ENCODE measurements at places on chromosomes 16 and 17. TPM values are rescaled to one million over a fixed set of nuclear protein-coding genes. Genes with fewer than 3 reads are reported as not detected.

SEZ6L2 gene
- 0.17 TPM for total RNA-seq

GRCh38 chr17:28597606-28598383, 1.0 kb downstream of the SPAG5 start:
- DNase-seq, result no peak
- H3K27me3 ChIP-seq, result no peaks in the 10 kb centered on the region
- H3K4me1 ChIP-seq, result no peaks in the 10 kb centered on the region
- no peak overlapping the region for H3K27ac ChIP-seq

DNA sequence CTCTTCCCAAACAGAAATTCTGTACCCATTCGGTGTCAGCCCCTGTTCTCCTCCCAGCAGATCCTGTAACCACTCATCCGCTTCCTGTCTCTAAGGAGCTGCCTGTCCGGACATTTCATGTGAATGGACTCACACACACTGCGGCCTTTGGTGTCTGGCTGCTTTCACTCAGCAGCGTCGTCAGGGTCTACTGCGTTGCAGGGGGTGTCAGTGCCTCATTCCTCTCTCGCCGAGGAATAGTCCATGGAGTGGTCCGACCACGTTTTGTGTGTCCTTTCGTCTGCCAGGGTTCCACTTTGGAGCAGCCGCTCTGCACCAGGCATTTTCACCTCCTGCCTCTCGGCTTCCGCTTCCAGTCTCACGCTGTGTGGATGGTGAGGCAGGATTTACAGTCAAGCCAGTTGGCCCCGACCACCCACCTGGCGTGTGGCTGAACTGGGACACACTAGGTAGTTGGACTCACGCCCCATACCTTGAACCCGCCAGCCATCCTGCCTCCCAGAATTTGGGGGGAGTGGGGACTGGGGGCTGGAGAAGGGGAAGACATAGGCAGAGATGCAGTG, 188.2 kb upstream of the CIBAR2 start:
- no peaks in the 10 kb centered on the region for H3K36me3 ChIP-seq
- H3K4me1 ChIP-seq, result peaks cover 40% of the 10 kb centered on the region
- no peak overlapping the region for H3K27ac ChIP-seq
- H3K4me3 ChIP-seq, result no peak overlapping the region

KRTAP2-1 gene
- total RNA-seq, result not detected

DNA sequence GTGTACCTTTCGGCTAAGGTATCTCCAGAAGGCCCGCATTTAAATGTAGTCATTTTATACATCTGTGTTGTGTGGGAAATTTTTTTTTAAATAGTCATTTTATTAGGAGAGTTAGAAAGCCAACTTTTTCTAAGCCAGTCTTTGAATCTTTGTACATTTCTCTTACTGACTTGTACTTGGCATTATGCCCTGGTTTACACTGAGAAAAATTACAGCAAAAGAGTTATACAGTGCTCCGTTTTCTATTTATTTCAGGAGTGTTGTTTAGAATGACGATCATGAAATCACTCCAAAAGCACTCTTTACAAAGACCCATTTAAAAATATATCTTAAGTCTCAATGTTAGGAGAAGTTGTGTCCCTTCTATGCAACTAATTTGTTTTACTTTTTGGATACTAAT, 91.8 kb downstream of the CYB561 start:
- H3K4me1 ChIP-seq, result no peaks in the 10 kb centered on the region
- no peak overlapping the region for H3K27ac ChIP-seq
- no peak for DNase-seq
- H3K4me3 ChIP-seq, result no peak overlapping the region

DNA sequence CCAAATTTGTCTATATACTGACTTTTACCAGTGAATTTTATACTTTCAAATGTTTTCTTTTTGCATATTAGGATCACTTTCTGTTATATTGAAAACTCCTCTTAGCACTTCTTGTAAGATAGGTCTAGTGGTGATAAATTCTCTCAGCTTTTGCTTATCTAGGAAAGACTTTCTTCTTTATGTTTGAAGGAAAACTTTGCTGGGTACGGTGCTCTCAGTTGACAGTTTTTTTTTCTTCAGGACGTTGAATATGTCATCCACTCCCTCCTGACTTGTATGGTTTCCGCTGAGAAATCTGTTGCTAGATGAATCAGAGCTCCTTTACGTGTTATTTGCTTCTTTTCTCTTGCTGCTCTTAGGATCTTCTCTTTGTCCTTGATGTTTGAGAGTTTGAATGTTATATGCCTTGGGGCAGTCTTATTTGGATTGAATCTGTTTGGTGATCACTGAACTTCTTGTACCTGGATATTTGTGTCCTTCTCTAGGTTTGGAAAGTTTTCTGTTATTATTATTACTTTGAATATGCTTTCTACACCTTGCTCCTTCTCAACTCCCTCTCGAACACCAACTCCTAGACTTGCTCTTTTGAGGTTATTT, 44.0 kb upstream of the NACA2 start:
- DNase-seq, result no peak
- no peak overlapping the region for H3K27ac ChIP-seq
- no peak overlapping the region for H3K4me3 ChIP-seq
- no peaks in the 10 kb centered on the region for H3K27me3 ChIP-seq

DNA sequence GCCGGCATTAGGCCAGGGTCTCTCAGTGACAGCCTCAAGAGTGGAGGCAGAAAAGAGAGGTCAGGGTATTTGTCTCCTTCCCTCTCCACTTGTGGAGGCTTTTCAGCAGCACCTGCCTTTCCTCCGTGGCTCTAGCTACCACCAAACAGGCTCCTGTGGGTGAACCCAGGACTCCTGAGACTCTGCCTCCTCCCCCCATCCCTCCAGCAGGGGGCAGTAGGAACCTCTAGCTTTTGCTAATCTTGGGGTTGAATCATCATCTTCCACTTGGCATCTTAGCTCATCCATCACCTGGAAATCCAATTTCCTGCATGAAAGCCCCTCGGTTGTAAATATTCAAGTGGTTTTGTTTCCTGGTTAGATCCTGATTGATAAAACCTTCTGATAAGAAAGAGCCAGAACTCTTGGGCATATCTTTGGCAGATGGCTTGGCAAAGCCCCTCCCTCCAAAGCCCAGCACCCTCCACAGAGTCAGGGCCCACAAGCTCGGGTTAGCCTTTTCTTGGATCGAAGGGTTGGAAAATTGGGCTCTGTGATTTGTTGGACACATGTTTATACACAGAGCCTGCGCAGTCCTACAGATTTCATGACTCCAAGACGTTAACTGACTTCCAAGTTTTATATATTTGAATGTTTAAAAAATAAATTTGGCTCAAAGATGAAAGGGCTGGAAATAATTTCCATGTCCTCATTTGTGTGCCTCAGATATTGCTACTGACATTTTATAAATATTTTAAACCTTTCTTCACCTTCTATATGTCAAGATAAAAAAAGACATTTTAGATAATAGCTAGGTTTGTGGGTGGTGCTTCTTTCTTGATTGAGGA, 322.1 kb downstream of the MAP2K4 start:
- no peaks in the 10 kb centered on the region for H3K27me3 ChIP-seq
- no peaks in the 10 kb centered on the region for H3K4me1 ChIP-seq
- H3K27ac ChIP-seq, result no peak overlapping the region

GRCh38 chr17:12421646-12422306, 243.9 kb upstream of the MYOCD start:
- no peak overlapping the region for H3K27ac ChIP-seq
- no peaks in the 10 kb centered on the region for H3K27me3 ChIP-seq
- no peaks in the 10 kb centered on the region for H3K36me3 ChIP-seq
- DNase-seq, result no peak
- H3K4me1 ChIP-seq, result no peaks in the 10 kb centered on the region

AANAT gene
- not detected for total RNA-seq

- H3K4me1 ChIP-seq, result no peaks in the 10 kb centered on the region
- no peak overlapping the region for H3K27ac ChIP-seq
- H3K4me3 ChIP-seq, result no peak overlapping the region
- no peaks in the 10 kb centered on the region for H3K27me3 ChIP-seq
- DNase-seq, result no peak
Measured at GRCh38 chr16:85066346-85066885, 38.8 kb downstream of the KIAA0513 start.

PIMREG gene
- 0.38 TPM for total RNA-seq

GRCh38 chr17:77280304-77281121, 139.7 kb downstream of the SEC14L1 start:
- peaks cover 20% of the 10 kb centered on the region for H3K4me1 ChIP-seq
- no peaks in the 10 kb centered on the region for H3K36me3 ChIP-seq
- no peak for DNase-seq
- H3K4me3 ChIP-seq, result peak overlapping the region; percentile 69
- H3K27ac ChIP-seq, result no peak overlapping the region

- H3K36me3 ChIP-seq, result no peaks in the 10 kb centered on the region
- H3K4me1 ChIP-seq, result peaks cover 6% of the 10 kb centered on the region
- H3K4me3 ChIP-seq, result peak within 1 kb of the TSS; percentile 51
- no peak for DNase-seq
- H3K27me3 ChIP-seq, result peaks cover 29% of the 10 kb centered on the region
Measured at GRCh38 chr17:49132699-49133364, at the start of gene B4GALNT2. Gene B4GALNT2, plus strand, starts transcription at chr17:49132769. Its CDS starts 24 bp downstream, at chr17:49132793.

GRCh38 chr17:57586196-57586740, 158.8 kb downstream of the CCDC182 start:
- no peak overlapping the region for H3K27ac ChIP-seq
- no peak overlapping the region for H3K4me3 ChIP-seq
- no peak for DNase-seq

NTN3 gene
- total RNA-seq, result 0.14 TPM

- no peaks in the 10 kb centered on the region for H3K27me3 ChIP-seq
- DNase-seq, result no peak
- peaks cover 22% of the 10 kb centered on the region for H3K36me3 ChIP-seq
- H3K4me1 ChIP-seq, result peaks cover 14% of the 10 kb centered on the region
- H3K4me3 ChIP-seq, result no peak overlapping the region
Measured at GRCh38 chr17:42026857-42027589, 7.1 kb downstream of the NKIRAS2 start.

DNA sequence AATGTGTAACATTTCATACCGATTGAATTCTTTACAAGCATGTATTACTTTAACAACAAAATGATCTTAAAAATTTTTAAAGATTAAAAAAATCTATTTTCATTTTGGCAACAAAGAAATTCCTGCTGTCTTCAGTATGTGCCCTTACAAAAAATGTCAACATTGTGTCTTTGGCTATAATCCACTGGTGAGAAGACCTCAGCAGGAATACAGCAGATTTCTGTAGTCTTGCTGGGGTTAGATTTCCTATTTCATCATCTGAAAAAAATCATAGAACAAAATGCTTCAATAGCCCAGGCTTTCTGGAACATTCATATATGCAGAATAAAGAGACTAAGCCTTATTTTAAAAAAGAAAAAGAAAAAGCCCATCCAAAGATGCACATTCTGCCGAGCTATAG, 129.1 kb upstream of the CA10 start:
- no peak for DNase-seq
- no peak overlapping the region for H3K4me3 ChIP-seq
- H3K27ac ChIP-seq, result no peak overlapping the region
- no peaks in the 10 kb centered on the region for H3K4me1 ChIP-seq

- peaks cover 21% of the 10 kb centered on the region for H3K27me3 ChIP-seq
- DNase-seq, result no peak
- H3K4me3 ChIP-seq, result no peak within 1 kb of the TSS
Measured at GRCh38 chr16:20073203-20074098, at the start of gene GPR139. Gene GPR139, minus strand, starts transcription at chr16:20073890. Its CDS starts 274 bp downstream, at chr16:20073616.

DNA sequence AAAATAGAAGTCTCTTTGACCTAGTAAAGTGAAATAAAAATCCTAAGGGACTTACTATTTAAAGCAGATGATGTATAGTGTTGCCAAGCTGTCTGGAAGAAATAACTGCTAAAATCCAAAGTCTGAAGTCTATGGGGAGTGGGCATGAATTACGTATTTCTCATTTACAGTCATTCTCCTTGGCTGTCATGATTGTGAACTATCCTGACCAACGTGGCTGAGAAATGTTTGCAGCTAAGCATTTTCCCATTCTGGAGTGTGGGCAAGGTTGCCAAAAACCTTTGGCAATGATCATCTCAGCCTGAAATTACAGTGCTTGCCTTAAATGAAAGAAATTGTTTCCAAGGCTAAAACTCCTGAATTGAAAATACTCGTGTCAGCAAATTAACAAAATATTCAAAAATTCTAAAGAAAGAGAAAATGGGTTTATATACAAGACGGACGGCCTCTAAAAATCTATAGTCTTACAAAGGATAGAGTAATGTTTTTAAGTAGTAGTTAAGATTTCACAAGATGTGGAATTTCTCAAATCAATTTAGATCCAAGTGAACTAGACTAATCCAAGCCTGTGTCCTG, 77.0 kb downstream of the CACNG1 start:
- H3K4me1 ChIP-seq, result peaks cover 12% of the 10 kb centered on the region
- DNase-seq, result no peak
- H3K36me3 ChIP-seq, result no peaks in the 10 kb centered on the region
- H3K27ac ChIP-seq, result peak overlapping the region; percentile 3

DNA sequence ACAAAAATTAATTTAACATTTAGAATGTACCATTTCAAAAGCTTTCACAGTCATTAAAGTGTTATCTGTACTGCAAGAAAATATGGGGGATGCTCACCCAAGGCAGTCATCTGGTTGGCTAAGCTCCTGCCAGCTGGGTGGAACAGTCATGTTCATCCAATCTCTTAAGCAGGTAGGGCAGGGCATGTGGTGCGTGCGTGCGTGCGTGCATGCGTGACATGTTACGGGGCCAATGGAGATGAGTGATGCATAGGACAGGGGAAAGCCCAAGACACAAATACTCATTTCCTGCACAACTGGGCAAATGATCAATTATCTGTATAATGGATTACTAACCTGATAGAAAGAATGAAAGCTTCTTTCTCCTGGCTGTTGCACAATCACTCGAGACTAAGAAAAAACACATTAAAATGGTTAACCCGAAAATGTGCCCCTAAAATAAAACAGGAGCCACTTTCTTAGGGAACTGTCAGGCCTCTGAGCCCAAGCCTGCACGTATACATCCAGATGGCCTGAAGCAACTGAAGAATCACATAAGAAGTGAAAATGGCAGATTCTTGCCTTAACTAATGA, 104.4 kb downstream of the MYO1D start:
- no peaks in the 10 kb centered on the region for H3K36me3 ChIP-seq
- no peak for DNase-seq
- H3K4me1 ChIP-seq, result no peaks in the 10 kb centered on the region

MAP2K6 gene
- total RNA-seq, result 42.6 TPM

- no peak for DNase-seq
- H3K36me3 ChIP-seq, result no peaks in the 10 kb centered on the region
- no peaks in the 10 kb centered on the region for H3K27me3 ChIP-seq
- H3K4me3 ChIP-seq, result no peak overlapping the region
- no peak overlapping the region for H3K27ac ChIP-seq
Measured at GRCh38 chr17:49872754-49873377, 25.0 kb upstream of the TAC4 start.

GRCh38 chr16:53036066-53036465, 16.6 kb downstream of the CHD9NB start:
- no peak overlapping the region for H3K4me3 ChIP-seq
- H3K36me3 ChIP-seq, result no peaks in the 10 kb centered on the region
- no peaks in the 10 kb centered on the region for H3K4me1 ChIP-seq
- H3K27ac ChIP-seq, result no peak overlapping the region
- DNase-seq, result no peak

OR1A1 gene
- not detected for total RNA-seq

DNA sequence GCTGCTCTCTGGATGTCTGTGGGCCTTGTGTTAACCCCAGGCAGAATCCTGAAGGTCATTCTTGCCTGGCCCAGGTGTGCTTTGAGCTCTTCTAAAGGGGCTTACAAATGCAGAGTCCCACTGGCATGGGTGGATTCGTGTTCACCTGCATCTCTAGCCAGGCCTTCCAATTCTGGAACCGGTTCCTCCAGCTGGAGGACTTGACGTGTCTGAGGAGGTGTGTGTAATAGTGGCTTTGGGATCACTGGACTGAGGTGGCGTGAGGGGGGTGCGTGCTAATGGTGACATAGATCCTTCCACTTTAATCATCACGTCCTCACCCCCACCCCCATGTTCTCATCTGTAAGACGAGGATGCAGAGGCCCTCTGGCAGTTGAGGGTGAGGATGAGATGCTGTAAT, 4.8 kb downstream of the GSE1 start:
- no peak for DNase-seq
- no peak overlapping the region for H3K27ac ChIP-seq
- peaks cover 55% of the 10 kb centered on the region for H3K4me1 ChIP-seq
- no peaks in the 10 kb centered on the region for H3K27me3 ChIP-seq

SYCE1L gene
- not detected for total RNA-seq

C1QTNF8 gene
- not detected for total RNA-seq
